HL-60 (cell line): ENCODE measurements at places on chromosomes 1 and 21.

DNA sequence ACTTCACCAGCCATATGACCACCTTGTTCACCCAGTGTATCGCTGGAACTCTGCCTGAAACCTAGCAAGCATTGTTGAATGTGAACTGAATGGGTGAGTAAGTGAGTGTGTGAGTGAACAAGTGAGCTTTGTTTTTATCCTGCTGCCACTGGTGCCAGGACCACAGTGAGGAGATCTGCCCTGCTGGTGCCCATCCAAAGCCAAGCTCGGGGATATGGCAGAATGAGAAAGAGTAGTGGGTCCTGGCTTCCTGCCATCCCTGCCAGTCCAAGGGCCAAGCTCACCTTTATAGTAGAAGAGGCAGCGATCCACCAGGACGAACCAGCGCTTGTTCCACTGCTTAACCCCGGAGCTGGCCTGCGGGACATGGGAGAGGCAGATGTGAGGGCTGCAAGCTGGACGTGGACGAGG, 53.4 kb upstream of the GOLT1A start:
- DNase-seq: no peak

DNA sequence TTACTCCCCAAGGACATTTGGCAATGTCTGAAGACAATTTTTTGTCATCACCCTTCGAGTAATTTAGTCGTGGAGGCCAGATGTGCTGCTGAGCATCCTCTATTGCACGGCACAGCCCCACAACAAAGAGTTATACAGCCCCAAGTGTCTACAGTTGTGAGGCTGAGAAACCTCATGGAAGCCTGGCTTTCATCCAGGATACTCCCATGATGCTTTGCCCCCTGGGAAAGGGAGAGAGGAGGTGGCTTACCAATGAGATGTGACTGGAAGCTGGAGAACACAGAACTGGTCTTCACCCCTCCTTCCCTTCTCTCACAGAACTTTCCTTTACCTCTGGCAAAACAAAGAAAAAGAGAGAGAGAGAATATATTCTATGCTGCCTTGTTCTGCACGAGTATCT, 150.9 kb upstream of the VAMP3 start:
- DNase-seq: no peak

DNA sequence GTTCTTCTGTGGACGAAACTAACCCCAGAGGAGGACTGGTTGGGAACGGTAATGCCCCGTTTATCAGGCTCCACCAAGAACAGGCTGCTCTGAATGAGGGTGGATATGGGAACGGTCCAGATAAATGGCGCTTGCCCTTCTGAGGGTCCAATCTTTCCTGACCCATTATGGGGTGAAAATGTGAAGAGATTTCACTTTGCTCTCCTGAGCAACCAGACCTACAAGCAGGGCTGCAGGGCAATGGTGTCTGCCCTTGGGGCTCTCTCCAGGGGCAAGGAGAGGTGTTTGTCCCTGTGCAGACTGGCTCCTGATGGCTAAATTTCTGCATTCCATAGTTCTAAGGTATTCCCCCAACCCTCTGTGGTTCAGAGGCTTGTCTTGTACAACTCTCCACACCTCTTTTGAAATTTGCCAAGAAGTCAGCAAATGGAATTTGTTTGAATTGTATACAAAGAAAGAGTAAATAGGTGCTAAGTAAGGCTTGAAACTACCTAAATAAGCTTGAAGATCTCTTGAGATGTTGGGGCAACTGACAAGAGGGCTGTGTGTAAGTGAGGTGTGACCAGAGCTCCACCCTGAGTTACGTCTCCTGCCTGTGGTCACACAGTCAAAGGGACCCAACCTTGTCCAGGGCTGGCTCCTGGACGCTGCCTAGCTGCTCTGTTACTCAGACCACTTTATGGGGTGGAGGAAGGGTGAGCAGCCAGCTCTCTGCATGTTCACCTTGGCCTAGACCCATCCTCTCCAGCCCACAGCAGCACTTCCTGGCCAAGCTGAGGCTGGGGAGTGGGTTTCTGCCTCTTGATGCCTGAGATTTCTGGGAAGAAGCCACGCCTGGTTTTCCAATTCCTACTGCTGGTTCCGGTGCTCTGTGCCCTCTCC, 24.8 kb downstream of the SLC2A1 start:
- no peak for DNase-seq

DNA sequence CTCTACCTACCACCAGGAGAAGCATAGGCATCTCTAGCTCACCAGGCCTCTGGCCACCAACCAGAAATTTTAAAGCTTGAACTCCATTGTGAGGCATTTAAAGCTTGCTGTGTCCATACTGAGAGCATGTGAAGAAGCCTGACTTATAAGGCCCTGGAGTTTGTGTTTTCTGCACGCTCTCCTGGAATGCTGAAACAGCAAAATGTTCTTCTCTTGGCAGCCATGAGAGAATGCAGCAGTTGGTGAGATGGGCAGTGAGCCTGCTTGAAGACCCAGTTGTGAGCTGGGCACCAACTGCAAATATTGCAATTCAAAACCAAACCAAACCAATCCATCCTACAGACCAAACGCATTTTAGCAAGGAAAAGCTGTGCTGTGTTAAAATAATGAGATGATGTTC, 170.0 kb upstream of the IVNS1ABP start:
- no peak for DNase-seq

- DNase-seq: no peak
These were observed 80.3 kb downstream of the RGL1 start for GRCh38 chr1:183885142-183885735.

DNA sequence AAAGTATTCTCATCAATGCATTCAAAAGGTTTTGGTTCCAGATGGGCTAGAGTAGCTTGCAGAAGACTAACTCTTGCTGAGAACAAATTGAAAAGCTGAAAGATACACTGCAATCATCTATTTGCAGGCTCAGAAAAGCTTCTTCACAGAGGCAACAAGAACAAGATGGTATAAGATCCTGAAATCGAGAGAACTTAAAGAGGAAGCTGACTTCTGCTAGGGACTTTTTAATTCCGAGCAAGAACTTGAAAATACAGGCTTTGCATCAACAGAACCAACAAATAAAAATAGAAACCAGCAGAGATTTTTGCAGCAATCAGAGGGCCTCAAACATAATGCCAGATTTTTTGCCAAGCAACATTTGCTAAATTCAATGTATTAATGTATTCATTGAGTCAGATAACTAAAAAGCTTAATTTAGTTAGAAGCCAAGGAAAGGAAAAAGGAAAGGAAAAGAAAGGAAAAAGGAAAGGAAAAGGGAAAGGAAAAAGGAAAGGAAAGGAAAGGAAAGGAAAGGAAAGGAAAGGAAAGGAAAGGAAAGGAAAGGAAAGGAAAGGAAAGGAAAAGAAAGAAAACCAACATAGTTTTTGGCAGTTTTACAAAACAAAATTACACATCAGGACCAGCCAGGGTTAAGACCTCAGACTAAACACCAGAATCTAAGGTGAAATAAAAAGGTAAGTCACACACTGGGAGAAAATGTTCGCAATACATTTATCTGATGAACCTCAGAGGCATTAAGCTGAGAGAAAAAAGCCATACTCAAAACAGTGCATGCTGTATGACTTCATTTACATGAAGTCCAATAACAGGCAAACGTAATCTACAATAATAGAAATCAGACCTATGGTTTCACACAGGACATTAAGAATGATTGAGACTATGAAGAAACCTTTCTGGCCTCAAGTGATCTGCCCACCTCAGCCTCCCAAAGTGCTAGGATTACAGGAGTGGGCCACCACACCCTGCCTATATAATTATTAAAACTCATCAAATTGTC, 42.6 kb downstream of the FAF1 start:
- DNase-seq: no peak

DNA sequence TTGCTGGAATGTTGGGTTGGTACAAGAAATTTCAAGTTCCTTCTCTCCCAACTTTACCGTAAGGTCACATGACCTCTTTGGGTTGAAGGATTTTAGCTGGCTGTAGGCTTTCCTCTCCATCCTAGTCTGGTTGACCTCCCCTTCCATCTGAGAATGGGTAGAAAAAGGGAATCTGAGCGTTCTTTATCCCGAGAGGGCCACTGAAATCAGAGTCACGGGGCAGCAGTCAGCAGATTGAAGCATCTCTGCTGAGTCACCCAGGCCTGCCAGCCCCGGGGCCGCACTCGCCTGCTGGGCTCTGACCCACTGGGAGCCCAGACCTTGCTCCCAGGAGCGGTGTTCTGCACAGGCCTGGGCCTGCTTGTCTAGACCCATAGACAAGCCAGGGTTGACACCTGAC, 31.0 kb downstream of the TMCC2 start:
- no peak for DNase-seq

- no peak for DNase-seq
These were observed 83.2 kb downstream of the SPSB1 start for GRCh38 chr1:9375912-9376311.

- no peak for DNase-seq
These were observed 22.8 kb downstream of the MYOM3 start for GRCh38 chr1:24089027-24089742.

GRCh38 chr1:54967372-54967771, 13.1 kb upstream of the TMEM61 start:
- no peak for DNase-seq
